ENCODE measurements at places on chromosomes 4 and X. TPM values are rescaled to one million over a fixed set of nuclear protein-coding genes. Genes with fewer than 3 reads are reported as not detected.

- DNase-seq = no peak
Measured at GRCh38 chrX:133847340-133847994, 137.9 kb downstream of the GPC3 start.

C4orf51 gene
- not detected for total RNA-seq

EDA gene
- 1.9 TPM for total RNA-seq

SYTL4 gene
- total RNA-seq = 30.7 TPM

Data from colonic mucosa (tissue), 4 donors.